Kidney epithelial cell (primary cell): ENCODE measurements at places on chromosomes 7 and 10.

- DNase-seq = no peak
These were observed 29.0 kb downstream of the TRIM8 start for GRCh38 chr10:102673236-102673818.

DNA sequence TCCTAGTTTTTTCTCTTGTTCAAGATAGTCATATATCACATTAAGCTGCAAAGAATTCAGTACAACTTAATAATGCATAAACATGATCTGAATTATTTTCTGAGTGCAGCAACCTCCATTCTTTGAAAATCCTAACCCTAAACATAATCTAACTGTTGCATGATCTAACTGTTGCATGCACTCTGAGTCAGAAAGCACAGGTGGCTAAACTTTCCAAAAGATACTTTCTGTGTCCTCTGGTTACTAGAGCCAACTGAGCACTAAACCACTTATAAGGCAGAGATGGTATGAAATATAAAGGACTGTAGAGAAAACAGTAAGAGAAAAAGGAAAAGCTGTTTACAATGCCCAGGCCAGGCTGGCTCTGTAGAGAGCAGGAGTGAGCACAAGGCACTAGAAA is 23.0 kb upstream of the FAM133B start:
- DNase-seq = no peak

- no peak for DNase-seq
These were observed 164.9 kb upstream of the RHEB start for GRCh38 chr7:151684408-151685175.

DNA sequence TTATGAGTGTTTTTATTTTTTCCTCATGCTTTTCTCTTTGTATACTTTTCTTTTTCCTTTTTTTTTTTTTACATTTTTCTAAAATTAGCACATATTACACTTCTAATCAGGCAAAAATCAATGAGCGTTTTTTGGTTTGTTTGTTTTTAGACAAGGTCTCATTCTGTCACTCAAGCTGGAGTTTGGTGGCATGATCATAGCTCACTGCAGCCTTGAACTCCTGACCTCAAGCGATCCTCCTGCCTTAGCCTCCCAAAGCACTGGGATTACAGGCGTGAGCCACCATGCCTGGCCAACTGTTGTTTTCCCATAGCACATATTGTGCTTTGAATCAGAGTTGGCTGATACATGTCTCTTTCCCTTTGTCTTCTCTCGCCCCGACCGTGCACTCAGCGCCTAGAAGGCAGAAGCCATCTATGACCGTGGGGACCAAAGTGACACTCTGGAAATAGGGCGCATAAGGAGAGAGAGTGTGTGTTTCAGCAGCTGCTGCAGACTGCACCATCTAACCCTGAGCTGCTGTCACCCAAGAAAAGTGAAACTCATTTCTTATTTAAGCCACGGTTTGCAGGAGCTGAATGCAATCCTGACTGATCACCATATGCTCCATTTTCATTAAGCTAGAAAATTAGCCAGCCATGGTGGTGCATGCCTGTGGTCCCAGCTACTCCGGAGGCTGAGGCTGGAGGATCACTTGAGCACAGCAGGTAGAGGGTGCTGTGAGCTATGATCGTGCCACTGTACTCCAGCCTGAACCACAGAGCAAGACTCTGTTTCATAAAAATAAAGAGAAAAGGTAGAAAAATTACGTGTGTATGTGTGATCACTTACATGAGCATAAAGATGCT is 41.4 kb upstream of the GTF2I start:
- DNase-seq = no peak

- DNase-seq = no peak
These were observed 138.9 kb downstream of the ADK start for GRCh38 chr10:74289951-74290350.

- DNase-seq = no peak
These were observed 1.3 kb downstream of the VSIR start for GRCh38 chr10:71771821-71772617.

DNA sequence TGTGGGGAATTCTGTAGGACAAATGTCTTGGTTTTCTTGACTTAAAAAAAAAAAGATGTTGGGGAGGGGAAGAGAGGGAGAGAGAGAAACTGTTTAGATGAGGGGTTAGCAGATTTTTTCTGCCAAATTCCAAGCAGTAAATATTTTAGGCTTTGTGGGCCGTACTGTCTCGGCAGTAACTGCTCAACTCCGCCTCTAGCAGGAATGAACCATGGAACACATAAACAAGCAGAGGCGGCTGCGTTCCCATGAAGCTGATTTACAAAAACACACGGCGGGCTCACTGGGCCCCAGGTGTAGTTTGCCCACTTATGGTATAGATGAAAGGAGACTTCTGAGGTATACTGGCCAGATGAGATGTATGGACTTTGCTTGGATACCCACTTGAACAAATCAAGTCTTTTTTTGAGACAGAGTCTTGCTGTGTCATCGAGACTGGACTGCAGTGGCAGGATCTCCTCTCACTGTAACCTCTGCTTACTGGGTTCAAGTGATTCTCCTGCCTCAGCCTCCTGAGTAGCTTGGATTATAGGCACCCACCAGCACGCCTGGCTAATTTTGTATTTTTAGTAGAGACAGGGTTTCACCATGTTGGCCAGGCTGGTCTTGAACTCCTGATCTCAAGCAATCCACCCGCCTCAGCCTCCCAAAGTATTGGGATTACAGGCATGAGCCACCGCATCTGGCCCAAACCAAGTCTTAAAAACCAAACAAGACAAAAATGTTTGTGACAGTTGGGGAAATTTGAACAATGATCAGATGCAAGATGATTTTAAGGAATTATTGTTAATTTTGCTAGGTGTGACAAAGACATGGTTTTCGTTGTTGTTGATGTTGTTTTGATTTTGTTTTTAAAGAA is 9.7 kb upstream of the ADAMTS14 start:
- no peak for DNase-seq

GRCh38 chr10:78870458-78870857 is 198.3 kb upstream of the ZMIZ1 start:
- no peak for DNase-seq

- DNase-seq = no peak
These were observed 18.8 kb downstream of the CAV1 start for GRCh38 chr7:116543664-116544063.

- DNase-seq = no peak
These were observed 52.3 kb upstream of the DPYSL4 start for GRCh38 chr10:132134241-132135052.

- peak; percentile 99 for DNase-seq
These were observed 107.2 kb upstream of the LYZL2 start for GRCh38 chr10:30736685-30737232.

DNA sequence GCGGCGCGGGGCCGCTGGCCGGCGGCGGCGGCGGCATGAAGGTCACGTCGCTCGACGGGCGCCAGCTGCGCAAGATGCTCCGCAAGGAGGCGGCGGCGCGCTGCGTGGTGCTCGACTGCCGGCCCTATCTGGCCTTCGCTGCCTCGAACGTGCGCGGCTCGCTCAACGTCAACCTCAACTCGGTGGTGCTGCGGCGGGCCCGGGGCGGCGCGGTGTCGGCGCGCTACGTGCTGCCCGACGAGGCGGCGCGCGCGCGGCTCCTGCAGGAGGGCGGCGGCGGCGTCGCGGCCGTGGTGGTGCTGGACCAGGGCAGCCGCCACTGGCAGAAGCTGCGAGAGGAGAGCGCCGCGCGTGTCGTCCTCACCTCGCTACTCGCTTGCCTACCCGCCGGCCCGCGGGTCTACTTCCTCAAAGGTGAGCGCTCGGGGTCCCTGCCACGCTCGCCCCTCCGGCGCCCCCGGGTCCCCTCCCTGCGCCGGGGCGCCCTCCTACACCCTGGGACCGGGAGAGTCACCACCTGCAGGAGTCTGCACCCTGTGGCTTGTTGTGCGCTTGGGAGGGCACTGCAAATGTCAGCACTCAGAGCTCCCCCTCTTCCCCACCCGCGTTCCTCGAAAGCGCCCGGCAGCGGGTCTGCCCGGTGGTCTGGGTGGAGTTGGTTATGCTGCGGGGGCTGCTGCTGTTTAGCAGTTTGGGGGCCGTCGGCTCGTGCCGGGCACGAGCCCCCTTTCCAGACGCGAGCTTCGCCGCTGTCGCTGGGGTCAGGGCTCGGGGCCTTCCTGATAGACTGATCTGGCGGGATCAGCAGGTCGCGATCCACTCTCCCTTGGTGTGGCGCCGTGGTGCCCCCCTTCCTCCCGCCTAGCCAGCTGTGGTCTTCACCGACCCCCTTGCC is 627 bp downstream of the DUSP5 start:
- no peak for DNase-seq

- no peak for DNase-seq
These were observed 35.9 kb downstream of the BLNK start for GRCh38 chr10:96235326-96236089.

- no peak for DNase-seq
These were observed 1.8 kb downstream of the TFEC start for GRCh38 chr7:116028787-116029186.

DNA sequence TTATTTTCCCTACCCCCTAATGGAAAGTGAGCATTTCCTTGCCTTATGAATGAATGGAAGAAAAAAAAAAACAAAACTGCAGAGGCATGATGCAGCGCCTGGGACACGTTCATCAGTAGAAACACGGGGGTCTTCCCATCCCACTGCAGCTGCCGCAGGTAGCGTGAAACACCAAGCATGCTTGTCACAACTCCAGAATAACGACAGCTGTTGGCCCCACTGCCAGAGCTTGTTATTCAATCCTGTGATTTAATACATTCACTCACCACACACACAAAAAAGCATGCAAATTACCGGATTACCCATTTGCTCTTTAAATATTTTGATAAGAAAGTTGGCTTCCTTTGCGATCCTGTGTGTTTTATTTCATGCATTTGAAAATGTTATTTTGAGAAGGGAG is 48.4 kb upstream of the GNA12 start:
- no peak for DNase-seq

GRCh38 chr7:25931156-25931555 is 220.8 kb upstream of the NFE2L3 start:
- DNase-seq = no peak

GRCh38 chr10:69636626-69637605 is 6.9 kb downstream of the FAM241B start:
- DNase-seq = no peak

GRCh38 chr10:28444031-28444430 is 88.9 kb upstream of the WAC start:
- no peak for DNase-seq

GRCh38 chr10:78617631-78618030 is 451.1 kb upstream of the ZMIZ1 start:
- no peak for DNase-seq

DNA sequence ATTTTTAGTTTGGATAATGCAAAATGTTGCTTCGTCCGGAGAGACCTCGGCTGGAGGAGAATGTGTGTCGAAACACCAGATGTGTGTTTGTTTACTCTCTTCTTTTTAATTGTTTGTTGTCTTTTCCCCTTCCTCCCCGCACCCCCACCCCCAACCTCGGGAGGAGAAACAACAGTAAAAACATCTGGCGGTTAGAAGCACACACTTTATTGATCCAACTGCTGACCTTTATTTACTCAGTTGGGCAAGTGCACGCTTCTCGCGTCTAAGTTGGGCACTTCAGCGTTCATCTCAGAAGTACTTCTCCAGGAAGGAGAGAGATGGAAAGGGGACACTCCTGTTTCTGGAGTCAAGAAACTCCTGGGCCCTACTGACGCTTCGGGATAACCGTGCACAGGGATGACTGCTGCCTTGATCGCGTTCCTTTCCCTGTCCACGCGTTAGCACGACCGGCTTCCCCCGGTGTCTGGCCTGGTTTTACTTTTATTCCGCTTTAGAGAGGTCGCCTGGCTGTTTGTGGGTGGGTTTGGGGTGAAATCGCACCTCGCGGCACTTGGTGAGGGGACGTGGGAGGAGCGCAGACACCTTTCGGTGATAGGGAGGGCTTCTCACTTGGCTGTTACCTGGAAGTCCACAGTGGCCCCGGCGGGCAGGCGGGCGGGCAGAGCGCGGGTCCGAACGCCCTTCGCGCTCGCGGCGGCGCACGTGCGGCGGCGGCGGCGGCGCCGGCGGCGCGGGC is 168.3 kb upstream of the PPP1R3A start:
- DNase-seq = no peak

GRCh38 chr7:26153823-26154783 is 2.1 kb downstream of the NFE2L3 start:
- DNase-seq = no peak

- DNase-seq = no peak
These were observed 37.3 kb downstream of the ZCCHC24 start for GRCh38 chr10:79407811-79408795.

GRCh38 chr7:140263277-140263676 is 86.5 kb upstream of the KDM7A start:
- DNase-seq = no peak
